ENCODE measurements at places on chromosomes 4 and X. TPM values are rescaled to one million over a fixed set of nuclear protein-coding genes. Genes with fewer than 3 reads are reported as not detected.

RAB40A gene
- polyA plus RNA-seq = not detected

CYSLTR1 gene
- not detected for polyA plus RNA-seq

STAP1 gene
- polyA plus RNA-seq = not detected

C4orf50 gene
- not detected for polyA plus RNA-seq

CSN1S1 gene
- not detected for polyA plus RNA-seq

- DNase-seq = peak; percentile 99
These were observed 215.0 kb upstream of the GIMD1 start for GRCh38 chr4:106583567-106583966.

- no peak for DNase-seq
These were observed 245.1 kb downstream of the INPP4B start for GRCh38 chr4:142600952-142601351.

GRCh38 chrX:143664302-143664701 is 28.4 kb upstream of the SLITRK4 start:
- DNase-seq = no peak

- no peak for DNase-seq
These were observed 78.9 kb upstream of the GUCY1A1 start for GRCh38 chr4:155587766-155588165.

GRCh38 chr4:16684097-16684496 is 214.3 kb downstream of the LDB2 start:
- no peak for DNase-seq

GRCh38 chr4:42417550-42417949 is 20.3 kb downstream of the SHISA3 start:
- DNase-seq = no peak
